ENCODE measurements at places on chromosomes 7 and 10.

DNA sequence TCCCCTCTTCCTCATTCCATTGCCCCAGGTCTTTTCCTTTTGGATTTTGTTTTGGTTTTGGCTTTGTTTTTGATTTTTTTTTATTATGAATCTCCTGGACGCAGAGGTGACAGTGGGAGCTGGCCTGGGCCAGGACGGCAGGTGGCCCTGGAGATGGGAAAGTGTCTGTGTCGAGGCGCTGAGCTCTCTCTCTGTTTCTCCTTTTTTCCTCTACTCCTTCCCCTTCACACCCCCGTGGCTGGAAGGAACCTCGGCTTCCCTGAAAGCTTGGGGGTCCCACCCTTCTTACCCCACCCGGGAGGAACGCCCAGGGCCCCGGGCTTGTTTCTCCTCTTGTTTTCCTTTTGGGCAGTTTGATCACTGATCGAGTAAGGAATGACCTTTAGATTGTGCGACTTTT lies 13.2 kb downstream of the TRIM8 start:
- no peak for DNase-seq

GRCh38 chr7:130943336-130943901 lies 209.4 kb upstream of the KLF14 start:
- no peak for DNase-seq

GRCh38 chr10:46226232-46226631 lies 60.6 kb upstream of the ANTXRL start:
- no peak for DNase-seq

- DNase-seq: no peak
Observed at GRCh38 chr10:86060386-86061277, 306.0 kb downstream of the GRID1 start.

- DNase-seq: no peak
Observed at GRCh38 chr10:131090761-131091661, 220.5 kb downstream of the TCERG1L start.
